ENCODE measurements at places on chromosomes 6 and 20.
A peak's percentile ranks its signal among the peaks of the same experiment; 100 is the strongest.

DNA sequence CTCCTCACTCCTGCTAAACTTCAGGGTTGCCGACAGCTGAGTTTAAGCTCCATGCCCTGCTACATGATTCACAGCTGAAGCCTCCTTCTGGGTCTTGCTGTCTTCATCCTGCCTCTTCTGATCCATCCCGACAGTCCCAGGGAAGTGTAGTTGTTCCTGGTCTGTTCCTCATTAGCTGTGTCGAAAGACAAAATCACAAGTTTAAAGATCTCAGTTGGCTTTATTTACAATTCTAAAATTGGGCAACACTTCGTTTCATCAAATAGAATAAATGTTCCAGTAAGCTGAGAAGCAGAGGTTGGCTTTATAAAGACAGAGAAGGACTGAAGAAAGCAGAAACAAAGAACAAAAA is 4.1 kb upstream of the SLC2A10 start:
- DNase-seq = peak; percentile 71

GRCh38 chr6:57029213-57029612 is 17.3 kb upstream of the KIAA1586 start:
- DNase-seq = no peak

DNA sequence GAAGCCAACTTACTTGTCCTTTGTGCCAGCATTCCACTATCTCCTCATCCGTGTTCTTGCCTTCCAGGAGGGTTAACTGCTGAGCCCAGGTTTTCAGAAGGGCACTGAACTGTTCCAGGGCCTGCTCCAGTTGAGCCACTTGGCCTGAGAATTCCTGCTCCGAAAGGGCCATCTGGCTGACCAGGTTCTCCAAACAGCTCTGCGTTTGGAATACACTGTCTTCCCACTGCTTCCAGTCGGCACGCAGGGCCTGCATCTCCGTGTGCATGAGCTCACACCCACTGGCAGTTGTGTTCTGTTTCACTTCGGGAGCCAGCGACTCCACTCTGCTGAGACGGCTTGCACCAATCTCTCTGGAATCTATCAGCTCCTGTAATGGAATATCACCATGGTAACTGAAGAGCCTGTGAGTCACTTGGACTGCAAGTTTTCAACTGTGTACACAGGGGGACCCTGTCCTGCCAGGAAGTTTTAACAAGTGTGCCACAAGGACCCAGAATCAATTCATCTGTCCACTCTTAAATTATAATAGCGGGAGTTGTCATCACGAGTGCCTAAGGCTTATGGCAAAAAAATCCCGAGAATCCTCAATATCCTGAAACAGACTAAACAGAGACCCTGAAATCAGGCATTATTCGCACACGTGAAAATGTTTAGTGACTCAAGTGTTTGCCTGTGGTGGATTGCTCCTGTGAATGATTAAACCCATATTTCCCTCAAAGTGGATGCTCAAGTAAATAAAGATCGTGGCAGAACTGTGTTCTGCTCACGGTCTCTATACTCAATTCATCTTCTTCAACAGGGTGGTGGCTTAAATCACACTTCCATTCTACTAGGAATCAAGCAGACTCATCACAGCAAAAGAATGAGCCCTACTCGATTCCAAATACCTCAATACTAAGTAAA is 255.9 kb downstream of the SYNE1 start:
- peak; percentile 97 for DNase-seq

GRCh38 chr20:64136004-64136710 is 28.1 kb upstream of the MYT1 start:
- DNase-seq = no peak

DNA sequence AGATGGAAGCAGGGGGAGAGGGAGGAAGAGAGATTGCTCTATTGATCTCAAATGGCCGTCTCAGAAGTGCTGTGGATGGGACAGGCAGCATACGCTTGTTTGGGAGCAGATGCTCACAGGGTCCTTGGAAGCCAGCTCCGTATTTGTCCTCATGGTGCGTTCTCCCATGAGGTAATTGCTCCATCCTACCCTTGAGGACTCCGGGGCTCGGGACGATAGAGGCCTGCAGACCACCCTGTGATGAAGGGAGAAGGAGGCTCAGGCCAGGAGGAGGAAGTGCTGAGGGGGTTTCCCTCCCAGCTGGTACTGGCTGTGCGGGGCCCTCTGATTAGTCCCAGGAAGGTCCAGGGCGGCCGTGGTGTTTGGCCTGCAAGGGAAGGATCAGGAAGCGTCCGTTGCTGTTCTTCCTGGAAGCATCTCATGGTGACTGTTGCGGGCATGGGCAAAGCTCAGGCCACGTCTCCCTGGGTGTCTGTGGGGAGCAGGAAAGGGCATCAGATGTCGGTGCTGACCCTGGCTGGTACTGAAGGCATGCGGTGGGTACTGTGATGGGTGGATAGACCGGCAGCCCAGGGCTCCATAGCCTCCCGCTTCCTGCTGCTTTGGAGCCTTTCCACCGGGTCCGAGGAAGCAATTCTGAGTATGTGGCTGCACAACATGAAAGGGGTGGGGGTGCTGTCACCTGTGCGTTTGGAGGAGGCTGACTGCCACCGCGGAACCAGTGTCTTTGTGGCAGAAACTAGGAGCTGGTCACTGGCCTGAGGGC is 158.3 kb downstream of the SYCP2 start:
- DNase-seq = no peak

GRCh38 chr6:4873928-4874327 is 97.7 kb downstream of the CDYL start:
- DNase-seq = no peak

- DNase-seq = peak; percentile 77
Measured at GRCh38 chr6:26351544-26351953, 13.4 kb upstream of the BTN3A2 start.

- DNase-seq = no peak
Measured at GRCh38 chr6:111478064-111478476, 4.9 kb downstream of the REV3L start.

- DNase-seq = no peak
Measured at GRCh38 chr6:9986273-9986672, 428.6 kb downstream of the TFAP2A start.

- no peak for DNase-seq
Measured at GRCh38 chr6:133129556-133129955, 111.6 kb upstream of the EYA4 start.

DNA sequence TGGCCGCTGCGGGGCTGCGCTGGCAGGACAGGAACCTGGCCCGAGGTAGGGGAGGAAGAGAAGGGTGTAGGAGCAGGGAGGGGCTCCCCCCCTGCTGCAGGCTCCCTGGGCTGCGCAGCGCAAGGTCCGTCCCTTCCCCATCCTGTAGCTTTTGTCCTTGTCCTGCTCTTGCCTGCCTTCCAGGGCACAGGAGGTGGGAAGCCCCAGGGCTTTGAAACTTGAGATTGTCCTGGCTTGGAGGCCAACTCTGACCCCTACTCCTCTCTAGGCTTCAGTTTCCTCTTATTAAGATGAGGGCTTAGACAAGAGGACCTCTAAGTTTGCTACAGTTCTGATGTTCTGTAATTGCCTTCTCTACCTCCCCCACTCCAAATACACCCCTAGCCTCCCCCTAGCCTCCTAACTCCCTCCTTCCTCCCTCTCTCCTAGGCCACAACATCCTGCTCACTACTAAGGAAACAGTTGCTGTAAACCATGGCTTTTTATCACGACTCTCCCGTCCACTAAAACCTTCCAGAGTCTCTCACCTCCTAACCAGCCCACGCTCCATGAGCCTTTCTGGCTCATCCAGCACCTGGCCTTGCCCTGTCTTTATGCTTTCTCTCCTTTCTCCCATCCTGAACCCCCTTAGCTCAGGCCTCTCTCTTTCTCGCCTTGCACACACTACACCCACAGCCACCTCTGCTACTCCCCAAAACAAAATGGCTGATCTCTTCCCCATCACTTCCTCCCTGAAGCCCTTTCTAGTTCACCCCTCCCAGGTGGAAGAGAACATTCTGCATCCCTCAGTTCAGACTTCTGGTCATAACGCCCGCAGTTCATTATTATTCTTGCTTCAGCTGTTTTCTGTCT is 10.2 kb downstream of the UNC5CL start:
- no peak for DNase-seq

GRCh38 chr6:29961966-29962365 is 19.6 kb downstream of the HLA-A start:
- no peak for DNase-seq
